GM13976 (cell line): ENCODE measurements at places on chromosomes 1 and 21.

DNA sequence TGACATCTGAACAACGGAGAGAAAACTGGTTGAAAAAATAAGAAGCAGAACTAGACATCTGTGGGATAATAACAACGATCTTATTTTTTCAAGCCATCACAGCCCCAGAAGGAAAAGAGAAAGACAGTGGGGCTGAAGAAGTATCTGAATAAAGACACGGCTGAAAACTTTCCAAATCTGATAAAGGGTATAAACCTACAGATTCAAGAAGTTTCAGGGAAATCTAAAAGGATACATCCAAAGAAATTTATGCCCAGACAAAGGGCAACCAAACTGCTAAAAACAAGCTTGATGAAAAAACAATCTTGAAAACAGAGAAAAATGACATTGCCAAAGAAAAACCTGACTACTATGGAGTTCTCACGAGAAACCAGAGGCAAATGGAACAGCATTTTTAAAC, 40.4 kb downstream of the TARBP1 start:
- no peak for DNase-seq

DNA sequence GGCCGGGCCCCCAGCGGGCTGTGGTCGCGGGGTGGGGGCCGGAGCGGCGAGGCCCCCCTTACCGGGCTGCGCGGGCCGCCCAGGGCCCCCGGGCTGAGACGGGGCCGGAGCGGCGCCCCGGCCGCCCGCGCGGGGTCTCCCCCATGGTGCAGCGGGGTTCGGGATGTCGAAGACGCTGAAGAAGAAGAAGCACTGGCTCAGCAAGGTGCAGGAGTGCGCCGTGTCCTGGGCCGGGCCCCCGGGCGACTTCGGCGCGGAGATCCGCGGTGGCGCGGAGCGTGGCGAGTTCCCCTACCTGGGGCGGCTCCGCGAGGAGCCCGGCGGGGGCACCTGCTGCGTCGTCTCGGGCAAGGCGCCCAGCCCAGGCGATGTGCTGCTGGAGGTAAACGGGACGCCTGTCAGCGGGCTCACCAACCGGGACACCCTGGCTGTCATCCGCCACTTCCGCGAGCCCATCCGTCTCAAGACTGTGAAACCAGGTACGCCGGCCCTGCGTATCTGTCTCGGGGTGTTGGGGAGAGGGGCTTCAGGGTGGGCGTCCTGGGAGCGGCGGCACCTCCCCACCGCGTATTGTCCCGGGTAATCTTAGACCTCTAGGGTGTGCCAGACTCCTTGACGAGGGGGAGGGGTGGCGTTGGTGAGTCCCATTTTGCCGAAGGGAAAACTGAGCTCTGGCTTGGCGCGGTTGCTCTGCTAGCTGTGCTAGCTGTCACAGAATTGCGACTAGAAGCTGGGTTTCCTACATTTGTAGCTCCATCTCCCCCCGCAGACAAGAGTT, 745 bp downstream of the MAGI3 start:
- peak; percentile 45 for DNase-seq

DNA sequence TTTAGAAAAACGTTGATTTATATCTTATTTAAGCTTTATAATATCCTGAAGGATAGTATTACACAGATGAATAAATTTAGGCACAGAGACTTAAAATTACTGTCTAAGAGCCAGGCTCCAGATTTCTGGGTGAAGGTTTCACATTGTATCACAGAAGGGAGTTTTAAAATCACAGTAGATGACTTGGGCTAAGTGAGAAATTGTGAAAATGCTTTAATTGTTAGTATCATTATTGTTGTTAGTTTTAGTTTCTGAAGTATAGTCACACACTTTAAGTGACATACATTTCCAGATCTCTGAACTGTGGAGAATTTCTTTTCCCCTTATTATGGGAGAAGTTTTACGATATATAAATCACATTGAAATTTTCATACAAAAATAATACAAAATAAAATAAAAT, 83.5 kb downstream of the NDUFS5 start:
- no peak for DNase-seq

GRCh38 chr1:47574451-47575165, 136.8 kb downstream of the FOXD2 start:
- DNase-seq, result no peak

DNA sequence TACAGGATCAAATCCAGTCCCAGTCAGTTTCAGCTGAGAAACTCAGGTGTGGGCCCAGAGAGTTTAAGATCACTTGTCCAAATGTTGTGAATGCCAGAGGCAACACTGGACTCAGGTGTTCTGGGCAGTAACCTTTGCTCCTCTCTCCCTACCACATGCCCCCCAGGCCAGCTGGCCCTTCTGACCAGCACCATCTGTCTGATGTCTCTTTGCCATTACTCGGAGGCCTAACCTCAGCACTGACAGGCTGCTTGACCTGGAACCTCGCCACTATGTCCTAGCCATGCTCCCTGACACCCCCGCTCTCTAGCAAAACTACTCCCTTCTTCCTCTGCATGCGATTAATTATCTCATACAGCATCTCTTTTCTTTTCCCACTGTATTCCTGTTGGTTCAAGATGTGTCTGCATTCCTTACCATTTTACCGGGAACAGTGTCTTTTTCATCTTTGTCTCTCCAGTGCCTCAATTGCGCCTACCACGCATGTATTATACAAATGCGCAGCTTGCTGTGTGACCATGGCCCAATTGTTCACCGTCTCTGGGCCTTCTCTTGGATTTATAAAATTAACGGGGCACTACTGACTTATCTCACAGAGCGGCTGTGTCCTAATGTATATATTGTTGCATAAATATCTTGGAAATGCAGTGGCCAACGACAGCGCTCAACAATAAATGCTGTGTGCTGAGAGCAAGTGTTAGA, 159.5 kb upstream of the IRF2BP2 start:
- DNase-seq, result no peak

DNA sequence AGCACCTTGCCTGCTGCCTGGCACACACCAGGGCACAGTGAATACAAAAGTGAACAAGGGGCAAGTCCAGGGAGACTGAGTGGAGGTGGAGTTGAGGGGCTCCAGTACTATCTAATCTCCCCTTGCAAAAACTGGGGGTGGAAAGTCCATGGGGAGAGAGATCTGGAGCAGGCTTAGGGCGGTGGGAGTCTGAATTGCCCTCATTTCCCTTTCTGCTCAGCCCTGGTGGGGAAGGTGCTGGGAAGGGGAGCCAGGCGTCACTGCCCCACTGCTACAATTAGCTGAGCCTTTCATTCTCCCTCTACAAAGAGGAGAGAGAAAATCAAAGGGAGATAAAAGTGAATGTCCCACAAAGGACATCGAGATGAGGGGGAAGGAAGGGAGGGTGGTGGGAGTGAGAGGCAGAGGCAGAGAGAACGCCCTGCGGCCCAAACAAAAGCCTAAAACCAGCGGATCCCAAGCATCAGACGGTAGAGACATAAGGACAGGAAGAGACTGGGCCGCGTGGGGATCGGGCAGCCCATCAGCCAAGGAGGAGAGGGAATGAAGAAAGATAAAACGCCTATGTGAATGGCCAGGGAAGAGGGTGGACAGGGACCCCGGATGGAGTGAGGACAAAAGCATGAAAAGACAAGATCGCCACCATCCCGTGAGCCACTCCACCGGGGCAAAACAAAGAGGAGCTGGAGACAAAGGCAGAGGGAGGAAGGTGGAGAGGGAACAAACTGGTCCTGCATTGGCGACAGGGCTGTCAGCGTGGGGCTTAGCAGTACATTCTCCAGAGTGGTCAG, 46.8 kb upstream of the SOX13 start:
- no peak for DNase-seq

GRCh38 chr1:83796409-83796808, 202.5 kb downstream of the TTLL7 start:
- no peak for DNase-seq

GRCh38 chr1:226948996-226949395, 8.9 kb downstream of the COQ8A start:
- DNase-seq, result no peak

DNA sequence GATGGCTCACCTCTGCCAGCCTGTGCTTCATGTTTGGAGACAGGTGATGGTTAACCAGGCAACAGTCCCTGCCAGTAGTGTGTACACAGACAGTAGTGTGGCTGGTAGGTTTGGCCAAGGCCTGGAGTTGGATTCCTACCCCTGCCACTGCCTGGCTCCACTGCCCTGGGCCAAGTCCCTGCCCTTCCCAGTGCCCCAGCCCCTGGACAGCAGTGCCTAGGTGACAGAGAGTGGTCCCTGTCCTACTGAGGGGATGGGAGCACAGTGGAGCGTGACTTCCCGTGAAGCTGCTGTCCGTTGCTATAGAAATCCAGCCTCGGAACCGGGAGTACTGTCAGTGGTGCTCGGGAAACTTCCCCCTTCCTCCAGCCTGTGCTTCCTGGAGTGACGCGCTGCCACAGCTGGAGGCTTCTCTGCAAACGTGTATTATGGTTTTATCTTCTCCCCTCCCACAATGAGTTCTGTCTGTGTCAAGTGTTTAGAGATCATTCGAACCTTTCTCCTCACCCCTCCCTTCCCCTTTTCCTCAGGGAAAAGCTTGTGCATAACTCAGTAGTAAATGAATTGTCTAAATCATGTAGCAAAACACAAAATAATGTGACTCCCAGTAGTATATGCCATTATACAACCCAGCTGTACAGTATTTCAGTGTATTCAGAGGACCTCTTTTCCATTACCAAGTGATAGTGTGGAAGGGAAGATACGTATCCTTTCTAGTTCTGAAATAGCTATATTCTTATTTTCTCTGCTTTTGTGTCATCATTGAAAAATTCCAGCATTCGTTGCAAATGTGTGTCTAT, 73.4 kb downstream of the GALNT2 start:
- no peak for DNase-seq

DNA sequence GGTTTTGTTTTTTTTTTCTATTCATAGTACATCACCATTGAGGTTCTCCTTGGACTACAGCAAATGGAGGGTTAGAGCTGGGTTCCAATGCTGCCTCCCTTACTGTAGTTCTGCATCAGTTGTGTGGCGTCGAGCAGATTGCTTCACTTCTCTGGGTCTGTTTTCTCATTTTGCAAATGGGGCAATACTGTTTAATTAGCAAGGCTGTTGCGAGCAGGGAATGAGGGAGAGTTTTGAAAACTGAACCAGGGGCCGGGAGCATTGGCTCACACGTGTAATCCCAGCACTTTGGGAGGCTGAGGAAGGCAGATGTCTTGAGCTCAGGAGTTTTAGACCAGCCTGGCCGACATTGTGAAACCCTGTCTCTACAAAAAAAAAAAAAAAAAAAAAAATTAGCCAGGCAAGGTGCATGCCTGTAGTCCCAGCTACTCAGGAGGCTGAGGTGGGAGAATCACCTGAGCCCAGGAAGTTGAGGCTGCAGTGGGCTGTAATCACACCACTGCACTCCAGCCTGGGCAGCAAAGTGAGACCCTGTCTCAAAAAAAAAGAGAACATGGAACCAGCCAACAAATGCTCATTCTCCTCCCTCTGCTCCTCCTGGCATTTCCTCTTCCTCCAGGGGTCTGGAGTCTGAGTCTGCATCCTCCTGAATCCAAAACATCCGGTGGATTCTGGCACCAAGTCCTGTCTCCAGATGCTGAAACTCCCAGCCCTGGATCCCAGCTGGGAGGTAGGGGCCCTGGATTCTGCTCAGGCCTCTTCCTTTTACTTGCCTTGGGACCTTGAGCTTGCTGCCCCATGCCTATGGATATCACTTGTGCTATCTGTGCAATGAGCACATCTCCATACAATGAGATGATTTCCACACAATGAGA, 3.7 kb upstream of the PLOD1 start:
- DNase-seq, result no peak

DNA sequence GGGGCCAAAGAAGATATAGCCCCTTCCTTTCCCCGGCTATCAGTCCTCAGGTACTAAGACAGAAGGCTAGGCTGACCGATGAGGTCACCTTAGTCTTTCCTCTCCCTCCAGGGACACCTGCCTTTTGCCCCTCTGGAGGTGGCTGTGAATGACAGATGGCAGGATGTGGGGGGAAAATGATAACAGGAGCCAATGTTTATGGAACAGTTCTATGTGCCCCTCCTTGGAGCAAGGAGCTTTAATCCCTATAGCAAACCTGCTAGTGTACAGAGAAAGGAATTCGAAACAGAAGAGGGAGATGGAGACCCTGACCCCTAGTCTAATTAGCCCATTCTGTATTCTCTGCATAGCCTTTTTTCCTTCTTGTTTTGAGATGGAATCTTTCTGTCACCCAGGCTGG, 28.1 kb downstream of the SERINC2 start:
- no peak for DNase-seq

DNA sequence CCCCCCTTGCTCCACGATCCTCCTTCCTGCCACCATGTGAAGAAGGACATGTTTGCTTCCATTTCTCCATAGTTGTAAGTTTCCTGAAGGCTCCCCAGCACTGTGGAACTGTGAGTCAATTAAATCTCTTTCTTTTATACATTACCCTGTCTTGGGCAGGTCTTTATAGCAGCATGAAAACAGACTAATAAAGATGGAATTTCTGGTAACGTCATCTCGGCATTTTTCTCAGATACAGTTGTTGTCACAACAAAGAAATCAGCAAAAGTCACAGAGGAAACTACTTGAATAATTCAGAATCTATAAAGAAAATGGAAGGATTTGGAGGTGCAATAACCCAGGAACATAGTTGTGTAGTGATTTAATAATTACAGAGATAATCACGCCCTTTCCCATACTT, 4.4 kb downstream of the APCS start:
- DNase-seq, result no peak

DNA sequence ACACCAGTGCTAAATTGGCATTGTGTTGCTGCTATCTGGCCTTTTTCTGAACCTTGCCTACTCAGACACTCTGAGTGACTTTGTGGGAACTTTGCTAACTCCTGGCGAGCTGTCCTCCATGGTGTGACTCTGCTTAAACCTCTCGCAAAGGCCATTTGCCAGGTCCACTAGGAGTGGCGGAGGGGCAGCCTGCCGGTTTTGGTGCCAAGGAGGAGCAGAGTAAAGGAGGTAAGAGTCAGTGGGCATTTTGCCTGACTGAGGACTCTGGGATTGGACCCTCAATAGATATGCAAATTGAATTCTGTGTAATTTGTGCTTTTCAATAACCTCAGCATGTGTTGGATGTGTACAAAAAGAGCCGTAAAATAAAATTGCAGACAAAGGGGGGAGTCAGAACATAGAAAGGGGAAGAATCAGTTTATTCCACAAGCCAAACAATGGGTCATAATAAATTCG, 386.6 kb upstream of the NFIA start:
- no peak for DNase-seq

GRCh38 chr1:202944438-202944921, 13.6 kb downstream of the ADIPOR1 start:
- no peak for DNase-seq

- DNase-seq, result no peak
These were observed 395.6 kb upstream of the PBX1 start for GRCh38 chr1:164163289-164163849.

DNA sequence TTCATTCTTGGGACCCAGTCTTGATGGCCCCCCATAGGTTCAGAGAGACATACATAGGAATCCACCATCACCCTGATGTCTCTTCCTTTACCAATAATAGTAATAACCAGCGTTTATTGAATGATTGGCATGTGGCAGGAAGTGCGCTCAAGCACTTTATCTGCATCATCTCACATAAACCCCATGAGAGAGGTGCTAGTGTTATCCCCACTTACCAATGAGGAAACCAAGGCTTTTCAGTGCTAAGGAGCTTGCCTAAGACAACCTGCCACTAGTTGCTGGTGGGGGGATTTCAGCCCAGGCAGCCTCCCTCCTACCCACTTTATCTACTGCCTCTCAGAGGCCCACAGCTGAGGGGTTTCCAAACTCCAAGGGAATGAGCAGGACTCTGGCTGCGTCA, 7.7 kb downstream of the LGR6 start:
- no peak for DNase-seq
